Activated T-cell treated with anti-CD3 and anti-CD28 coated beads, Interleukin-2, amount 50 U/mL, for 72 hours (primary cell): ENCODE measurements at places on chromosomes 6 and 20. TPM values are rescaled to one million over a fixed set of nuclear protein-coding genes. Genes with fewer than 3 reads are reported as not detected.

- DNase-seq, result peak; percentile 36
- no peak overlapping the region for H3K27ac ChIP-seq
- no peaks in the 10 kb centered on the region for H3K4me1 ChIP-seq
- H3K4me3 ChIP-seq, result no peak overlapping the region
- no peaks in the 10 kb centered on the region for H3K36me3 ChIP-seq
These were observed 695.2 kb downstream of the PHF3 start for GRCh38 chr6:64330694-64331307.

KCNQ2 gene
- total RNA-seq, result 0.44 TPM

DEFB124 gene
- not detected for total RNA-seq

GRCh38 chr6:140153703-140154102 lies 779.3 kb upstream of the CITED2 start:
- H3K36me3 ChIP-seq, result no peaks in the 10 kb centered on the region
- no peaks in the 10 kb centered on the region for H3K27me3 ChIP-seq
- no peak overlapping the region for H3K27ac ChIP-seq
- DNase-seq, result no peak
- no peak overlapping the region for H3K4me3 ChIP-seq
- H3K4me1 ChIP-seq, result no peaks in the 10 kb centered on the region

GRCh38 chr20:43961541-43962471 lies 47.2 kb downstream of the TOX2 start:
- H3K4me1 ChIP-seq, result peaks cover 35% of the 10 kb centered on the region
- no peak overlapping the region for H3K4me3 ChIP-seq
- peaks cover 10% of the 10 kb centered on the region for H3K36me3 ChIP-seq
- peaks cover 50% of the 10 kb centered on the region for H3K27me3 ChIP-seq

ABHD16B gene
- 0.22 TPM for total RNA-seq

GRCh38 chr6:148760258-148760534 lies 13.4 kb downstream of the UST start:
- peaks cover 33% of the 10 kb centered on the region for H3K27me3 ChIP-seq
- H3K27ac ChIP-seq, result peak overlapping the region; percentile 99
- no peak for DNase-seq
- peaks cover 4% of the 10 kb centered on the region for H3K36me3 ChIP-seq
- peak overlapping the region; percentile 73 for H3K4me3 ChIP-seq

GRCh38 chr6:29637247-29637646 lies 4.3 kb upstream of the GABBR1 start:
- H3K4me1 ChIP-seq, result peaks cover 23% of the 10 kb centered on the region
- H3K27ac ChIP-seq, result no peak overlapping the region
- H3K4me3 ChIP-seq, result no peak overlapping the region
- H3K27me3 ChIP-seq, result no peaks in the 10 kb centered on the region
- DNase-seq, result no peak
- no peaks in the 10 kb centered on the region for H3K36me3 ChIP-seq

- no peak for DNase-seq
- H3K36me3 ChIP-seq, result peaks cover 9% of the 10 kb centered on the region
- peaks cover 82% of the 10 kb centered on the region for H3K4me1 ChIP-seq
- peak overlapping the region; percentile 91 for H3K27ac ChIP-seq
- no peaks in the 10 kb centered on the region for H3K27me3 ChIP-seq
- H3K4me3 ChIP-seq, result peak overlapping the region; percentile 56
These were observed 7.8 kb downstream of the PREX1 start for GRCh38 chr20:48819821-48820648.

- H3K36me3 ChIP-seq, result peaks cover 3% of the 10 kb centered on the region
- H3K27me3 ChIP-seq, result peaks cover 19% of the 10 kb centered on the region
- H3K4me3 ChIP-seq, result no peak overlapping the region
- H3K4me1 ChIP-seq, result peaks cover 25% of the 10 kb centered on the region
- no peak for DNase-seq
These were observed 499.1 kb downstream of the CD83 start for GRCh38 chr6:14616656-14617055.

- H3K4me3 ChIP-seq, result no peak overlapping the region
- H3K27me3 ChIP-seq, result peaks cover 16% of the 10 kb centered on the region
- H3K36me3 ChIP-seq, result peaks cover 3% of the 10 kb centered on the region
These were observed 48.3 kb upstream of the PROKR2 start for GRCh38 chr20:5364997-5365597.

GRCh38 chr6:45658958-45659357 lies 281.2 kb upstream of the SUPT3H start:
- H3K27ac ChIP-seq, result no peak overlapping the region
- peaks cover 64% of the 10 kb centered on the region for H3K4me1 ChIP-seq
- DNase-seq, result no peak
- H3K4me3 ChIP-seq, result peak overlapping the region; percentile 51
- peaks cover 19% of the 10 kb centered on the region for H3K27me3 ChIP-seq
- peaks cover 6% of the 10 kb centered on the region for H3K36me3 ChIP-seq

- H3K4me1 ChIP-seq, result peaks cover 88% of the 10 kb centered on the region
- DNase-seq, result peak; percentile 99
- H3K4me3 ChIP-seq, result peak within 1 kb of the TSS; percentile 99
- peak within 1 kb of the TSS; percentile 98 for H3K27ac ChIP-seq
- no peaks in the 10 kb centered on the region for H3K27me3 ChIP-seq
- H3K36me3 ChIP-seq, result peaks cover 63% of the 10 kb centered on the region
These were observed at the start of gene TAP2 for GRCh38 chr6:32838114-32838958. Gene TAP2, minus strand, starts transcription at chr6:32838739. Its CDS starts 506 bp downstream, at chr6:32838233.

DNA sequence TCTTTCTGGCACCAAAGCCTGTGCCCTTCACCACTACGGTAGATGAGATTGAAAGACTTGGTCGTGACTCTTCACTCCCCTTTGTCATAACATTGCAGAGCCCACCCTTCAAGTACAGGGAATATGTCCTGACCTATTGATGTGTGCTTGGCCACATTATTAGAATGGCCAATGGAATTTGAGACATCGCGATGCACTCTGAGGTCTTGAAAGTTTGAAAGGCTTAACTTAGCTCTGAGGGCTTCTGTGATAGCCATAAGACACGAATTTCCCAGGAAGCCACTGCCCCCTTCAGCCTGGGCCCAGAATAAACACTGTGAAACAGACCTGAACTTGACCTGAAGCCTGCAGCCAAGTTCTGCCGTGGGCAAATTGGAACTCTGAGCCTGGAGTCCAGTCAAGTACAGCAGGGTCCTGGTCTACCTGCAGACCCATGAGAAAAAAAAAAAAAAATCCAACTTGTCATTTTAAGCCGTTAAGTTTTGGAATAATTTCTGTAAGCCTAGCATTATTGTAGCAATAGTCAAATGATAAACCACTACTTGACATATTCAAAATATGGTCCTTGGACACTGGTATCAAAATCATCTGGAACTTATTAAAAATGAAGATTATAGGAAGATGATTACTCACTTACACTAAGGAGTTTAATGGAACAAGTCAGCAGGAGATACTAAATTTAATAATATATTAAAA lies 36.9 kb upstream of the TRAF3IP2 start:
- DNase-seq, result peak; percentile 49
- no peak overlapping the region for H3K4me3 ChIP-seq
- peaks cover 4% of the 10 kb centered on the region for H3K36me3 ChIP-seq
- no peaks in the 10 kb centered on the region for H3K4me1 ChIP-seq
- H3K27me3 ChIP-seq, result no peaks in the 10 kb centered on the region
- H3K27ac ChIP-seq, result no peak overlapping the region

GRCh38 chr20:2397091-2397490 lies 16.4 kb downstream of the TGM6 start:
- H3K27me3 ChIP-seq, result no peaks in the 10 kb centered on the region
- no peaks in the 10 kb centered on the region for H3K4me1 ChIP-seq
- no peaks in the 10 kb centered on the region for H3K36me3 ChIP-seq
- no peak overlapping the region for H3K4me3 ChIP-seq

DNA sequence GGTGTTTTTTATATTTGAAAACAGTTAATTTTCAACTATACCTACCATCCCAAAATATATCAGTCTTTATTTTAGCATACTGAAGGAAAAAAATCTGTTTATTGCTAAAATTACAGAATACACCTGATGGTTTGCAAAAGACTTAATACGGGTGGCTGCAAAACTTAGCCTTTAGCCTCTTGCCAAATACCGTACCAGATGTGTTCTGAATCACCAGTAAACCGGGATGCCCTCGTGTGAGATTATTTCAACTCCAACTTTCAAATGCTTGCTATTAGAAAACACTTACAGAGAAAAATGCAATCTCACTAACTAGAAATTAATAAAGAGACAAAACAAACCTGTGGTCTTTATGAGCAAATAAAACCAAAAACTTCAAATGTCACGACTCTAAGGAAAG lies 36.0 kb downstream of the REV3L start:
- peaks cover 3% of the 10 kb centered on the region for H3K36me3 ChIP-seq
- H3K27ac ChIP-seq, result no peak overlapping the region
- peaks cover 23% of the 10 kb centered on the region for H3K4me1 ChIP-seq
- H3K27me3 ChIP-seq, result no peaks in the 10 kb centered on the region

DNA sequence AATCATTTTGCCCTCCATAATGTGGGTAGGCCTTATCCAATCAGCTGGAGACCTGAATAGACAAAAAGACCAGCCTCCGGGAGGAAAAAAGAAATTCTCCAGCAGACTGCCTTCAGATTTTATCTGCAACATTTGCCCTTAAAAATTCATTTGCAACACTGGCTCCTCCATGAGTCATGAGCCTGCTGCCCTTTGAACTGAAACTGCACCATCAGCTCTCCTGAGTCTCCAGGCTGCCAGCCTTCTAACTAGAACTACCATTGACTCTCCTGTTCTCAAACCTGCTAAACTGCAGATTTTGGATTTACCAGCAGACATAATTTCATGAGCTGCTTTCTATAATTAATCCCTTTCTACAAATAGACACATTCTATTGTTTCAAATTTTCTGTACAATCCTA lies 223.9 kb upstream of the THEMIS start:
- no peak overlapping the region for H3K27ac ChIP-seq

DNA sequence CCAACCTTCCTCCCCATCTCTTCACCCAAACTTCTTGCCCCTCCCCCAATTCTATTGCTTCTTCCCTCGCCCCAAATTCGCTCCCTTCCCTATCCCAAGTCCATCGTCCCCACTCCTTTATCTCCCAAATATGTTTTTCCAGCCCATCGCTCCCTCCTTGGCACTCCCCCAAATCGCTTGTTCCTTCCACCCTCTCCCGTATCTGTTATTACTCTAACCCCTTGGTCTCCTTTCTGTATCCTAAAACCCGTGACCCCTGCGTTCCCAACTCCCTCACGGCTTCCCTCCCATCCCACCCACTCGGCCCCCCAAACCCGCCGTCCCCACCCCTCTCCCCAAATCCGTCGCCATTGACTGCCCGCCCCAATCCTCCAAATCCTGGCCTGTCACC lies 584 bp downstream of the MTCH1 start:
- H3K36me3 ChIP-seq, result peaks cover 4% of the 10 kb centered on the region
- no peak for DNase-seq
- no peak overlapping the region for H3K27ac ChIP-seq

- H3K36me3 ChIP-seq, result no peaks in the 10 kb centered on the region
- no peaks in the 10 kb centered on the region for H3K4me1 ChIP-seq
- H3K27ac ChIP-seq, result no peak overlapping the region
- H3K4me3 ChIP-seq, result no peak overlapping the region
These were observed 226.0 kb downstream of the TPBG start for GRCh38 chr6:82589509-82590206.

- peaks cover 11% of the 10 kb centered on the region for H3K27me3 ChIP-seq
- H3K4me3 ChIP-seq, result no peak overlapping the region
- DNase-seq, result no peak
- H3K27ac ChIP-seq, result no peak overlapping the region
These were observed 16.8 kb upstream of the AKIRIN2 start for GRCh38 chr6:87718662-87719433.

TGM3 gene
- not detected for total RNA-seq

- H3K4me3 ChIP-seq, result no peak overlapping the region
- H3K27me3 ChIP-seq, result no peaks in the 10 kb centered on the region
- no peak for DNase-seq
- peaks cover 14% of the 10 kb centered on the region for H3K36me3 ChIP-seq
- peaks cover 45% of the 10 kb centered on the region for H3K4me1 ChIP-seq
These were observed 7.4 kb downstream of the EEF1A1 start for GRCh38 chr6:73513496-73513854.

DNA sequence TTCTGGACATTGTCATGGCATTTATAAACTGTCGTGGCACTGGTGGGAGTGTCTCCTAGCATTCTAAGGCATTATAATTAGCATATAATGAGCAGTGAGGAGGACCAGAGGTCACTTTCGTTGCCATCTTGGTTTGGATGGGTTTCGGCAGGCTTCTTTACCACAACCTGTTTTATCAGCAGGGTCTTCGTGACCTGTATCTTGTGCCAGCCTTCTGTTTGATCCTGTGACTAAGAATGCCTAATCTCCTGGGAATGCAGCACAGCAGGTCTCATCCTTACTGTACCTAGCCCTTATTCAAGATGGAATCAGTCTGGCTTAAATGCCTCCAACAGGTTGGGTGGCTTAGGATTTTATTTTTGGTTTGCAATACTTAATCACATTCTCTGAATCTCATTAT lies 142.7 kb upstream of the GGTLC1 start:
- H3K27me3 ChIP-seq, result peaks cover 6% of the 10 kb centered on the region
- H3K27ac ChIP-seq, result no peak overlapping the region
- H3K36me3 ChIP-seq, result no peaks in the 10 kb centered on the region
- DNase-seq, result no peak
- H3K4me1 ChIP-seq, result peaks cover 6% of the 10 kb centered on the region
- H3K4me3 ChIP-seq, result no peak overlapping the region

GRCh38 chr6:68427630-68428029 lies 207.5 kb upstream of the ADGRB3 start:
- no peaks in the 10 kb centered on the region for H3K36me3 ChIP-seq
- no peaks in the 10 kb centered on the region for H3K27me3 ChIP-seq
- no peak for DNase-seq
- no peak overlapping the region for H3K27ac ChIP-seq

DTD1 gene
- 47.6 TPM for total RNA-seq

DNA sequence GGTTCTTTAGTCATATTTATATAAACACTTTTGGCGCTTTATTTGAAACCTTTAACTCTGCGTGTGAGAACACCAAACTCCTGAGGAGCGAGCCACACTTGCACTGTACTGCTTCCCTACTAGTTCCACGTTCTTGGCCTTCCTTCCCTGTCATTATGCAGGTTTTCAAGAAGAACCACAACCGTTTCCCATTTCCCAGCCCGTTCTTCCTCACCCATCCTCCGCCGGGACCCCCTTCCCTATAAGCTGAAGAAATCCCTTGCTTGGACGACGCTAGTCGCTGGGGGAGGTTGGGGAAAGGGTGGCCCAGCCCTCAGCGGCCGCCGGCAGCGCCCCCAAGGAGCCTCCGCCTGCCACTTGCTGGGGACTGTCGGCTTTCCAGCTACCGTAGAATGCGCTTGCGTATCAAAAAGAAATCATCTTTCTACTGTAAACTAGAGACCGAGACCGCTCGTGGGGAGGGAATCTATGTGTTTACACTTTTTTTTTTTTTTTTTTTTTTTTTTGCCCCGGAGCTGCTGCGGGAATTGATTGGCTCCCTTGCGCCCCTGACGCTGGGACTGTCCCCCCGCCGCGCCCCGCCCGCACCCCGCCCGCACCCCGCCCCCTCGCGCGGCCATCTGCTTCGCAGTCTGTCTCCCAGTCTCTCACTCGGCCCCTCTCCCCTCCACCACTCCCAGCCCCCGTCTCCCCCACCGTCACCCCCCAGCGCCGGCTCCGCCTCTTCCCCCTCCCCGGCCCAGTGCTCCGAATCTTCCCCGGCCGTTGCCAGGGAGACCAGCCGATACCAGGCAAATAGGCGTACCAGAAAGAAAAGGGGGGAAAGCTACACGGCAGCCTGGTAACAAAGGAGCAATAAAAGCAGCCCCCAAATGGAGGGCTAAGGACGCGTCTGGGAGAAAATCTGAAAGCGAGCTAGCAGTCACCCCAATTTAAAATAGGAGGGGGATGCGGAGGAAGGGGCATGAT lies 2.3 kb upstream of the MARCKS start:
- H3K36me3 ChIP-seq, result peaks cover 2% of the 10 kb centered on the region
- peak overlapping the region; percentile 69 for H3K4me3 ChIP-seq
- no peaks in the 10 kb centered on the region for H3K4me1 ChIP-seq
- no peak overlapping the region for H3K27ac ChIP-seq
- peak; percentile 7 for DNase-seq
- peaks cover 48% of the 10 kb centered on the region for H3K27me3 ChIP-seq
